Stimulated activated CD4-positive, alpha-beta T cell treated with anti-CD3 and anti-CD28 coated beads, TNF-alpha, amount 100 ng/mL, for 48 hours (primary cell): ENCODE measurements at places on chromosomes 12 and 14.

GRCh38 chr12:56999456-56999855, 6.9 kb downstream of the ZBTB39 start:
- DNase-seq = no peak

DNA sequence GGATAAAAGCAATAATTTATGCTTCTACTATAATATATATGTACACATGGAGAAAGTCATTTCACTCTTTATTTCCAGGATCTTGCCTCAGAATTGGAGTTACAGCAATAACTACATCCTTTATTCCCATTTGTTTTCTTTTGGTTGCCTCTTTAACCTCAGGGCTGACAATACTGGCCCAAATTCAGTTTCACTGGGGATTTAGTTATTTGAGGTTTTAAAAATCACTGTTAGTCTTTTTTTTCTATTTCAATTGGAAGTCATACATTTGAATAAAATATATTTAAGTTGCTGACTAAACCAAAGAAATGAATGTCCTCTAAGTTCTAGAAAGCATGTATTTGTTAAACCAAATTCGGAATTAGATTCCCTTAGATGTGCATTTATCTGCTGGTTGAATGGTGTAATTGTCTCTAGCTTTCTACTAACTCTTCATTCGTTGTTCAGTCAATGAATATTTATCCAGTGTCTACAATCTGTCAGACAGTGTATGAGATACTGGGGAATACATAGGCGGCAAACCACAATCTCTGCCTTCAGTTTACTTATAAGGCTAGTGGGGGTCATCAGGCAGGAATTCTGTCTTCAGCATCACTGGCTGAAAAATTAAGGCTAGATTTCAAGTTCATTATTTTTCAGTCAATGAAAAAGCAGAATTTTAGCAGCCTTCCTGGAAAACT, 190.8 kb upstream of the ARHGAP5 start:
- DNase-seq = no peak

DNA sequence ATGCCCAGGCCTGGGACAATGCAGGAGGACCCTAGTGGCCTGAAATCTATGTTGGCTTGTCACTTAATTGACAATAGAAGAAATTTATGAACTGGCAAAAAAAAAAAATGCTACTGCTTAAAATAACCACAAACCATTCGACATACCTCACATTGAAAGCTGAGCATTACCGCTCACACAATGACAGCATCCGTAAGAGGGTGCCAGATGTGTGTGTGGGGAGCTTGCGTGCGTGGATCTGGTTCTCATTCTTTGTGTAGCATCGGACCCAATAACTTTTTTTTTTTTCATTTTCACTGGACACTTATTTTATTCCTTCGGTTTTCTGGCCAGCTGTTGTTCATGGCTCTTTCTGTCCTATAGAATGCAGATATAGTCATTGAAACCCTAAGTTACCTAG, 216.7 kb downstream of the VRK1 start:
- DNase-seq = no peak

- no peak for DNase-seq
Measured at GRCh38 chr12:25957793-25958427, 572 bp upstream of the RASSF8 start.

- DNase-seq = no peak
Measured at GRCh38 chr12:220946-221550, 7.1 kb upstream of the SLC6A12 start.

DNA sequence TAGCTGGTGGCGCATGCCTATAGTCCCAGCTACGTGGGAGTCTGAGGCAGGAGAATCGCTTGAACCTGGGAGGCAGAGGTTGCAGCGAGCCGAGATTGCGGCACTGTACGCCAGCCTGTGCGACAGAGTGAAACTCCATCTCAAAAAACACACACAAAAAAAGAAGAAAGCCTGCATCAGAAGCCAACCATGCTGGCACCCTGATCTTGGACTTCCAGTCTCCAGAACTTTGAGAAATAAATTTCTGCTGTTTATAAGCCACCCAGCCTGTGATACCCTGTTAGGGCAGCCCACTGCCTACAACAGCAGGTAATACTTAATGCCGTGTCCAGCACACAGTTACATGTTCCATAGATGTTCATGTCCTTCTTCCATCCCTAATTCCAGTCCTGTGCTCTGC, 62.7 kb downstream of the NDUFA12 start:
- DNase-seq = no peak

GRCh38 chr12:22670762-22671161, 45.8 kb downstream of the ETNK1 start:
- DNase-seq = no peak

DNA sequence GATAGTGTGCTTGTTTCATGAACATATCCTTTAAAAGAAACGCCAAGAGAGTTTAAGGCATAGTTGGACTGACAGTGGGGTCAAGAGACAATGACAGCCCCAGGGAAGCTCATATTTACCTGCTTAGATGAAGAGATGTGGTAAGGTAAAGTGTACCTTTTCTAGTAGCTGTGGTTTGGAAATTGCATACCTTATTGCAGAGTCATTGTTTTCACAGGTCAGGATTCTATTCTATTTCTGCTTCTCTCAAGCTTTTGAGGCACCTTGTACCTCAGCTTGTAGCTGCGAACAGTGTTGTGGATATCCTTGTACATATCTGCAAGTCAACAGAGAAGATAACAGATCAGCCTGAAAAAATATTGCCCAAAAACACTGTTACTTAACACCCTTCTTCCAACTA, 47.7 kb downstream of the ATP6V1D start:
- no peak for DNase-seq

- DNase-seq = no peak
Measured at GRCh38 chr14:49240383-49240782, 345.8 kb downstream of the RPS29 start.

DNA sequence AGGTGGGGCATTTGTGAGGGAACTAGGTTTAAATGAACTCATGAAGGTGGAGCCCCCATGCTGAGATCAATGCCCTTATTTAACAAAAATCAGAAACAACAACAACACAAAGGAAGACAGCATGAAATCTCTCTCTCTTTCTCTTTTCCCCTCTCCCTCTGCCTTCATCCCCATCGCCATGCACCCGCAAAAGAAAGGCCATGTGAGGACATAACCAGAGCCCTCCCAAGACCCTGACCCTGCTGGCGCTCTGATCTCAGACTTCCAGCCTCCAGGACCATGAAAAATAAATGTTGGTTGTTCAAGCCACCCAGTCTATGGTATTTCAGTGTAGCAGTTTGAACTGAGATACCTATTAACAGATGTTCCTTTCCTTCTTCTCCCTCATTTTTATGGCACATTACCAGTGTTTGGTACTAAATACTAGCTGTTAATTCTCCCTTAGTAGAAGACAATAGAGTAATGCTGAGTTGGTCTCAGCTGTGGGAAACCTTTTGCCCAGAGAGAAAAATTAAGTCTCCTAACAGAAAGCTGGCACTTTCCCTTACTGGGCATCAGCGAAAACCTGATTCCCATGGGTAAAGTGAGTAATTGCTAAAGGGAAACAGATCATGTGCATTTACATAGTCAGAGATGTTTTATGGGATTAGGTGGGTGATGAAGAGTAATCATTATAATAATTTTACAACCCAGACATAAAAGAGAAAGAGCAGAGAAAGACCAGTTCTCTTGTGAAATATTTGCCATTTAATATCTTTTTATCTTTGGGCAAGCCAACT, 264.0 kb upstream of the PLEKHG7 start:
- DNase-seq = no peak

DNA sequence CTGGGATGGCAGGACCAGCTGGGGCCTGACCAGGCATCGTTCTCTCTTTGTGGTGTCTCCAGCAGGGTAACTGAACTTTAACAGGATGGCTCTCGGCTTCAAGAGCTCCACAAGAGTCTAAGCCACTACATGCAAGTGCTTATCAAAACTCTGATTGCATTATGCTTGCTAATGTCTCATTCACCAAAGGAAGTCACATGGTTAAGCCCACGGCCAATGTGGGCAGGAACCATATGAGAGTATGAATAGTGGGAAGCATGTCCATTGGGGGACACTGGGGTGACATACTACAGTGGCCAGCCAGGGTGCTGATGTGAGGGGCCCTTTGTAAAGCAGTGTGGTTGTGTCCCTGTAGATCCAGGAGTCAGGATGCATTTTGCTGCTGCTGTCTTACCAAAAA, 35.0 kb upstream of the KCNA5 start:
- DNase-seq = no peak

- no peak for DNase-seq
Measured at GRCh38 chr14:54652188-54652587, 85.3 kb downstream of the SAMD4A start.

DNA sequence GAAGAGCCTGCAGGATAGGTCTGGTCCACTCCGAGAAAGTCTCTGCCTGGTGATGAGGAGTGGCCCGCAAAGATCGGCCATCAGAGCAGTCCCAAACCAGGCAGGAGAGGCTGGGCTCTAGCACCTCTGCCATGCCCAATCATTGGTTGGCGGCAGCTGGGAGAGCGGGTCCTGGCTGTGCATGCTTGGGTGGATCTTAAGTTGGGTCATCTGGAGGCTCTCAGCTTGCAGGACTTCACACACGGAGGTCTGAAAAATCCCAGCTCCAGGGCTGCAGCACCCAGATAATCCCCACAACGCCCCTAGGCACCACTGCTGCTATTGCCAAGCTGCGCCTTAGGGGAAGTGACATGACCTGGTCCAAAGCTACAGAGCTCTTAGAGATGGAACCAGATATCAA, 766.7 kb upstream of the TBX3 start:
- DNase-seq = no peak

GRCh38 chr12:125966641-125967040, 901.4 kb downstream of the AACS start:
- DNase-seq = no peak

- no peak for DNase-seq
Measured at GRCh38 chr12:111288771-111289170, 80.1 kb downstream of the PHETA1 start.

DNA sequence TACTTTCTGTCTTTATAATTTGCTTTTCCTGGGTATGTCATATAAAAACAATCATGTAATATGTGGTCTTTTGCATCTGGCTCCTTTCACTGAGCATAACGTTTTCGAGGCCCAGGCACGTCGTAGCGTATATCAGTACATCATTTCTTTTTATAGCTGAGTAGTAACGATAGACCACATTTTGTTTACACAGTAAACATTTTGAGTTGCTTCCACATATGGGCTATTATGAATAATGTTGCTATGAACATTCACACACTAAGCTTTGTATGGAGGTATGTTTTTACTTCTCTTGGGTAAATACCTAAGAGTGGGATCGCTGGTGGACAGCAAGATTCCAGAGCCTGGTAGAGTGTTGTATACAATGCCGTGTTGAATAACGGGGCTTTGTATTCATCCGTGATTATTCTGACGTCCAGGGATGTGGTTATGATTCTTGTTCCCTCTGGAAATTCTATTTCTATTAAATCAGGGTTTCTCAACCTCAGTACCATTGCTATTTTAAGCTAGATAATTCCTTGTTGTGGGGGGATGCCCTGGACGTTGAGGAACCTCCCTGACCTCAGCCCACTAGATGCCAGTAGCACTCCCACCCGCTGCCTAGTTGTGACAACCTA, 38.9 kb upstream of the CIT start:
- no peak for DNase-seq

DNA sequence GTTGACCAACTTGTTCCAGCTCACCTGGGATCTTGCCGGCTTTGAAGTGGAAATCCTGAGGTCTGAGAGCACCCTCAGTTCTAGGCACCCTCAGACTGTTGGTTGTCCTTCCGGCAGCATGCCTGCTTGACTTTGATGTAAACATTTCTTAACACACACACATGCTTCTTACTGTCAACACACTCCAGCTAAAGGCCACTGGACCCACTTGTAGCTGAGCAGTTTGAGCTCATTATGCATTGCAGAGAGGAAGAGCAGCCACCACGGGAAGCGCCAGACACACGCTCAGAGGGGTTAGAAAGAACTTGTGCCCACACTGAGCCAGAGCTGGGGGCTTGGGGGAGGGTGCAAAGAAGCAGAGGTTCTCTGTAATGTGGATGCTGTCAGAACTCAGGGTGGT, 55.8 kb downstream of the TNFAIP2 start:
- DNase-seq = no peak

- no peak for DNase-seq
Measured at GRCh38 chr12:76460807-76461206, 98.8 kb downstream of the OSBPL8 start.

DNA sequence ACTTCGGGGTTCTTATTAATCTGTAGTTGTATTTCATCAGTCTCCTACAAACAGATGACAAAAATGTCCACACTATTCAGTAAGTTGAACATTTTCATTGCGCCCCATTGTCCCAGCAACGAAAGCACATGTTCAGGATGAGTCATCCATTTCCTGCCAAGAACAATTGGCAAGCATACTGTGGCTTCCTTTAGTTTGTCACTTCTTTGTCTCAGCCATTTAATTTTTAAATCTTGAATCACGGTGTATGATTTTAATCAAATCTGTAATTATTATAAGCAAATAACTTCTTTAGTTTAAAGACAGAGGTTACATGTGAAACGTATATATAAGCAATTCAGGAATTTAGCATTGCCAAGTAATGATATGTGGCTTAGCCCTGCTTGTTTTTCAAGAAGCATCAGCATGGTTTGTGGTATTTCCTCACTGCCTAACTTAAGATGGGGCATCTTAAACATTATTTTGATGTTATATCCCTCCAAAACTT, 211.3 kb upstream of the KRR1 start:
- DNase-seq = no peak

GRCh38 chr12:131692431-131692830, 18.5 kb upstream of the SFSWAP start:
- no peak for DNase-seq

GRCh38 chr12:2749580-2749979, 45.2 kb upstream of the FKBP4 start:
- no peak for DNase-seq

GRCh38 chr12:103933237-103933636, 3.0 kb downstream of the HSP90B1 start:
- no peak for DNase-seq

GRCh38 chr14:55832974-55833373, 253.0 kb downstream of the KTN1 start:
- no peak for DNase-seq

DNA sequence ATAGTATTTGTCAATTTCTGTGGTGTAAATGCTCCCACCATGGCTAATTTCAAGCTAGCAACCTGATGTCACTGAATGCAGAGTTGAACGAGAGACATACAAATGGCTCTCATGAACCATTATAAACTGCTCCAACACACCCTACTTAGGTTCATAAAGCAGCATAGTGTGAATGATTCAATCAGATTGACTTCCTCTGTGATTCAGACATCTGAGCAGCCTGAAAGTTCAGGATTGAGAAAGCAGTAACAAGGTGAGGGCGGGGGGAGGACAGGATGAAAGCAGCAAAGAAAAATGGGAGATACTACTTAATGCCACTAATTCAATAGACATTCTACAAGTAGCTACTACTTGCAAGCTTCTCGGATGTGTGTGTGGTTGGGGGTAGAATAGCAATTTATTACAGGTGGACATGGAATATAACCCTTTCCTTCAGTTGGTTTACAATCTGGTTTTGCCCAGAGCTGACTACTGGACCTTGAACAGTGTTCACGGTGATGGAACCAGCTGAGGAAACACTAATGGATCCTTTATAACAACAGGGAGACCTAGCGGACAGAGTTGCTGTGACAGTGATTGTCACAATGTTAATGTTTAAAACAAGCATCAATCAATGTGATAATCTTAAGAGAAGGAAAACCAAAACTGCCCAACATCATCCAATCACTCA, 52.5 kb upstream of the PELI2 start:
- no peak for DNase-seq

GRCh38 chr14:105894125-105894977, 368.0 kb downstream of the TMEM121 start:
- DNase-seq = no peak
